ENCODE measurements at places on chromosomes 12 and 14. TPM values are rescaled to one million over a fixed set of nuclear protein-coding genes. Genes with fewer than 3 reads are reported as not detected.

- no peaks in the 10 kb centered on the region for H3K27me3 ChIP-seq
- DNase-seq: no peak
- peak overlapping the region; percentile 63 for H3K4me3 ChIP-seq
Measured at GRCh38 chr14:70416338-70416724, 559 bp downstream of the SYNJ2BP start.

The PLXNC1 gene
- 0.88 TPM for total RNA-seq

- no peak overlapping the region for H3K4me3 ChIP-seq
- no peaks in the 10 kb centered on the region for H3K36me3 ChIP-seq
- H3K27ac ChIP-seq: no peak overlapping the region
- no peaks in the 10 kb centered on the region for H3K4me1 ChIP-seq
Measured at GRCh38 chr14:72519543-72519942, 374.4 kb downstream of the DPF3 start.

- no peaks in the 10 kb centered on the region for H3K36me3 ChIP-seq
- no peaks in the 10 kb centered on the region for H3K27me3 ChIP-seq
- H3K27ac ChIP-seq: peak overlapping the region; percentile 3
- H3K4me1 ChIP-seq: no peaks in the 10 kb centered on the region
- H3K4me3 ChIP-seq: no peak overlapping the region
Measured at GRCh38 chr14:21059842-21060613, 2.4 kb downstream of the RNASE8 start.

The PKP2 gene
- 62.3 TPM for total RNA-seq

GRCh38 chr14:72678356-72678755 lies 215.5 kb downstream of the DPF3 start:
- no peak overlapping the region for H3K27ac ChIP-seq
- no peak overlapping the region for H3K4me3 ChIP-seq
- H3K36me3 ChIP-seq: no peaks in the 10 kb centered on the region

The ERGIC2 gene
- 20.3 TPM for total RNA-seq

DNA sequence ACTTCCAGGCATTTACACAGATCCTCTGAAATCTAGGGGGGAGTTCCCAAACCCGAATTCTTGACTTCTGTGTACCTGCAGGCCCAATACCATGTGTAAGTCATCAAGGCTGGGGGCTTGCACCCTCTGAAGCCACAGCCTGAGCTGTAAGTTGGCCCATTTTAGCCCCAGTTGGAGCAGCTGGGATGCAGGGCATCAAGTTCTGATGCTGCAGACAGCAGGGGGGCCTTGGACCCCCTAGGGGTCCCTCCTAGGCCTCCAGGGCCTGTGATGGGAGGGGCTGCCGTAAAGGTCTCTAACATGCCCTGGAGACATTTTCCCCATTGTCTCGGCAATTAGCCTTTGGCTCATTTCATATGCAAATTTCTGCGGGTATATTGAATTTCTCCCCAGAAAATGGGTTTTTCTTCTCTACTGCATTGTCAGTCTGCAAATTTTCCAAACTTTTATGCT lies 59.5 kb downstream of the LRIG3 start:
- no peaks in the 10 kb centered on the region for H3K4me1 ChIP-seq
- H3K36me3 ChIP-seq: no peaks in the 10 kb centered on the region

- DNase-seq: no peak
- H3K4me3 ChIP-seq: no peak overlapping the region
- H3K27me3 ChIP-seq: no peaks in the 10 kb centered on the region
- no peaks in the 10 kb centered on the region for H3K4me1 ChIP-seq
- H3K27ac ChIP-seq: no peak overlapping the region
- no peaks in the 10 kb centered on the region for H3K36me3 ChIP-seq
Measured at GRCh38 chr12:70617450-70617849, 19.8 kb downstream of the PTPRB start.
